ENCODE measurements at places on chromosomes 2 and 18. TPM values are rescaled to one million over a fixed set of nuclear protein-coding genes. Genes with fewer than 3 reads are reported as not detected.

Gene CDK5R2
- not detected for total RNA-seq

GRCh38 chr2:147232225-147232669 is 612.6 kb upstream of the ACVR2A start:
- DNase-seq, result no peak

GRCh38 chr2:24339856-24340262 is 20.5 kb downstream of the ITSN2 start:
- no peak for DNase-seq

Gene ADAM23
- total RNA-seq, result 0.66 TPM

Gene RGPD4
- not detected for total RNA-seq

- no peak for DNase-seq
These were observed 213.7 kb downstream of the AGAP1 start for GRCh38 chr2:235707411-235708096.

DNA sequence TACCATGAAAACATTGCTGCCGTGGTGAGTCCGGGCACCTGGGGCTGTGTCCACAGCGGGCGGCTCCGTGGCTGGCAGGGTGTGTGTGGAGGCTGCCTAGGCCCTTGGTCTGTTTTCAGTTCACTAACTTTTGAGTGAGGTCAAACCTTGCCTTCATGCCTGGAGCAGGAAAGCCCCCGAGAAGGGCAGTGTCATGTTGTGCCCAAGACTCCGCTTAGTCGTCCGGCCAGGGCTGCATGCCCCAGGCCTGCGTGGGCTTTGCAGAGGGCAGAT is 24.1 kb downstream of the MAL start:
- DNase-seq, result no peak

- DNase-seq, result no peak
These were observed 234.9 kb upstream of the CYRIA start for GRCh38 chr2:16900405-16901025.

DNA sequence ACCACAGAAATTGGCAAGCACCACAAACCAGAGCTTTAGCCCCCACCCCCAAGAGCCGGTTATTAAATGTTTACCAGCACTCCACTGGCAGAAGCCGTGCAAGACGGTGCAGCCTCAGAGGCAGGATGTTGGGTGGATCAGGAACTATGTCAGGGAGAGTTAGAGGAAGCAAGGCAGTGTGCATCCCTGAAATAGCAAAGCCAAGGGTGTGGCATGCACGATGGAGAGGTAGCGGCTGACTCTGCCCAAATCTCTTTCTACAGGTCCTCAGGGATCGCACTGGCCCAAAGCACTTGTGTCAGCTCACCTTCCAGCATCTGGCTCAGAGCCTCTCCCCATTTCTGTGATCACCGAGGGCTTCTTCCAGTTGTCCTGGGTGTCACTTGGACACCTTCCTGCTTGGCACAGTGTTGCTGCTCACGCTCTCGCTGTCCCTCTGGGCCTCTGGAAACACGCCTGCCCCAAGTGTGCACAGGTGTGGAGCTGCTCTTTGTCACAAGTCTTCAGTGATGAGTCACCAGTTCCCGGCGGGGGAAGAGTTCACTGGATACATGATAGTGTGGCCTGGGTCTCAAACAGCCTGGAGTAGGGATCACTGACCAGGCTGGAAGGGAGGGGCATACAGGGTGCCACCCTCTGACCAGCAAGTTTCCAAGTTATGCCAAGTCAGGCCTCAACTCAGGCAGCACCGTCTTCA is 17.3 kb upstream of the B3GNT7 start:
- DNase-seq, result no peak

DNA sequence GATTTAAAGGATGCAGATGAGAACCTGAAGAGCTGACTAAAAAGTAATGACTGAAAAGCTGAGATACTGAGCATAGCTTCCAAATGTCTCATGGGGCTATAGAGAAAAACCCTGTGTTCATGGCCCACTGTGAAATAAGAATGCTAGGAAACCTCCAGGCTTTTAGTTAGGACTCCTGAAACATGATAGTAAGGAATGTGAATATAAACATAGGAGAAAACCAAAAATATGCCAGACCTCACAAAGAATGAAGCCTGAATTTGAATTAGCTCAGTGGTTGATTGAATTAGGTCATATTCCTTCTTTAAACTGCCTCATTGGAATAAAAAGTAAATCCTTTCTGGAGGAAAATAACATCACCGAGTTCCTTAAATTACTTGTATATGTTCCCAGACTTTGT is 194.5 kb upstream of the NXPH2 start:
- no peak for DNase-seq

Gene RAB6C
- total RNA-seq, result 1.6 TPM

Gene SERPINB4
- total RNA-seq, result 0.66 TPM

DNA sequence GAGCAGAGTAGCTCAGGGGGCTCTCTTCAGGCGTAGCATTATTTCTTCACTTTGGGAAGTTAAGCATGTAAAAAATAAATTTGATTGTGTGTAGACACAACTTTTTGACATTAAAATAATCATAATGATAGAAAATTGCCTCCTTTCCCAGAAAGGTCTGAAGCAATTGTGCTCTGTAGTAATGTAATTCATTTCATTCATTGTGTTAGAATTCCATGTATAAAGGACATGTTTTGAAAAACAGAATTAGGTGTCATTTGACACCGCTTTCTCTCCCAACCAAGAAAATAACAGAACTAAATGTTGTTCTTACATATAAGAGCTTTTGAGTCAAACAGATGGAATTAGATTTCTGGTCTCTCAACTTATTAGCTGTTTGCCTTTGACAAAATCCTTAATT is 1064.2 kb upstream of the FAM98A start:
- no peak for DNase-seq

DNA sequence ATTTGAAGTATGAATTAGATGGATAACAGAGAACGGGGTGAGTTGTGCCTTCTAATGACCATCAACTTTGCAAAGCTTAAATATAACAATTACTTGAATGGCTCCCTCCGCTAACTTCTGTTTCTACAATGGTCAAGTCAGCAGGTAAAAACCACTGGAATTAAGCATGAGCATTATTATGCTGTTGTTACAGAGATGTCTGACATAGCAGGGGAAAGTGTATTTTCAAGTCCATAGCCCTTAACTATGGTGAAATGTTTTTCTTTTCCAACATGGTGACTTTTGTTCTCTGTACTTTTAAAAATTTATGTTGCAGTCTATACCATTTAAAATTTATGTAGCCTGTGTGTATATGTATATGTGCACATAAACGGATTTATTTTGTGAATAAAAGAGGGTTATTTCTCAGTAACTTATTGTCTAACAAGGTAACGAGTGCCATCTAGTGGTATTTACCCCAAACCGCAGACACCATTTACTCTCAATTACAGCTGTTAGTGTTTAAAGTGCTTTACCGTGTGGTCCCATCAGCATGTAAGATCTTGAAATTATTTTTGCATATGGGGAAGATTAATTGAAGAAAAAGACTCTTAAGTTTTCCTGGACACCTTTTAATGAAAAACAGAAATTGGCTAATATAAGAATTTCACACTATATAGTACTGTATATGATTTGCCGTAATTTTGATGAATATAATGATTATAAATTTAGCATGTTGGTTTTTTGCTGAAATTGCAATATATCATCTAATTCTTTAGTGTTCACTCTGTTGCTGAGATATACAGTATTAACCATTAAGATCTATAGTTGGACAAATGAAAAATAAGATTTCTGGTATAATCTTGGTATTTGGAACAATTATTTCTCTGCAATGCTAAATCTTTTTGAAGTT is 78.2 kb downstream of the UBE2E3 start:
- DNase-seq, result no peak

- DNase-seq, result no peak
These were observed 295.9 kb downstream of the ERBB4 start for GRCh38 chr2:212242724-212243123.

Gene SPEG
- total RNA-seq, result 36.6 TPM

Gene MYCN
- 0.59 TPM for total RNA-seq

DNA sequence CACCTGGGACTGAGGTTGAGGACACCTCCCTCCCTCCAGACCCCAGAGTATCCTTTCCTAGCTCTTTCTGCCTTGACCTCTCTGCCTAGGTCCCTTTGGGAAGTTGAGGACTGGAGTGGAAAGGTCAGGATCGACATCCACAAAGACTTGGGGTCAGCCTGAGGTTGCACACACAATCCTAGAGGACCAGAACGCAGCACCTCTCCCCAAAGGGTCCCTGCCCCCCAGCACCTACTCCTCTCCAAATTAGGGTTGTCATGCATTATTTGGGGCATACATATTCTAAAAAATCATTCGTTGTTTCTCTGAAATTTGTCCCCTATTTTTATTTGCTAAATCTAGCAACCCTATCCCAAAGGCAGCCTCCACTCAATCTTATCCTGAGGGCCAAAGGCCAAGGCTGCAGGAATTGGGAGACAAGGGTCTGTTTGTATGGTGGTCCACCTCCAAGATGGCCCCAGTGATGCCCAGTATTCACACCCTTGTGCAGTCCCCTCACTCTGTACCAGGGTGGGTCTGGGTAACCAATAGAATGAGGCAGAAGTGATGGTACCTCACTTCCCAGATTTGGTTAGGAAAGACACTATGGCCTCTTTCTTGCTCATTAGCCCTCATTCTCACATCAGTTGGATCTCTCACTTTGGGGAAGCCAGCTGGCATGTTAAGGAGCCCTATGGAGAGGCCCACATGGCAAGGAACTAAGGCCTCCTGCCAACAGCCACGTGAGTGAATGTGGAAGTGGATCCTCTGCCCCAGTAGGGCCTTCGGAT is 3.5 kb upstream of the CHRNG start:
- no peak for DNase-seq

DNA sequence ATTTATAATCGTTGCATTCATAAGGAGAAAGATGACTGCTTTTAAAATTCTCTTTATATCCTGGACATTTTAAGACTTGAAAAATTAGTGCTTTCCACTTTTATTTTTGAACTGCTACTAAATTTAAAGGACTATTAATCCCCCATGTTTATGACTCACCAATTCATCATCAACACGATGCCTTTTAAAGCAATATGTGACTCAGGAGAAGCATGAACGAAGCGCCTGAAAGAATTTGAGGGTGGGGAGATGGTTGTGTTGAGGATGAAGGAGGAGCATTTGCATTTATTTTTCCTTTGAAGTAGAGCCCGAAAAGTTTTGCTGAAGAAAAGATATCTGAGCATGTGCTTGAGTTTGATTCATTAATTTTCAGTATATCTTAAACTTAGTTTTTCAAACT is 192.2 kb upstream of the LRRTM1 start:
- DNase-seq, result no peak

Gene NAB1
- 76.2 TPM for total RNA-seq

DNA sequence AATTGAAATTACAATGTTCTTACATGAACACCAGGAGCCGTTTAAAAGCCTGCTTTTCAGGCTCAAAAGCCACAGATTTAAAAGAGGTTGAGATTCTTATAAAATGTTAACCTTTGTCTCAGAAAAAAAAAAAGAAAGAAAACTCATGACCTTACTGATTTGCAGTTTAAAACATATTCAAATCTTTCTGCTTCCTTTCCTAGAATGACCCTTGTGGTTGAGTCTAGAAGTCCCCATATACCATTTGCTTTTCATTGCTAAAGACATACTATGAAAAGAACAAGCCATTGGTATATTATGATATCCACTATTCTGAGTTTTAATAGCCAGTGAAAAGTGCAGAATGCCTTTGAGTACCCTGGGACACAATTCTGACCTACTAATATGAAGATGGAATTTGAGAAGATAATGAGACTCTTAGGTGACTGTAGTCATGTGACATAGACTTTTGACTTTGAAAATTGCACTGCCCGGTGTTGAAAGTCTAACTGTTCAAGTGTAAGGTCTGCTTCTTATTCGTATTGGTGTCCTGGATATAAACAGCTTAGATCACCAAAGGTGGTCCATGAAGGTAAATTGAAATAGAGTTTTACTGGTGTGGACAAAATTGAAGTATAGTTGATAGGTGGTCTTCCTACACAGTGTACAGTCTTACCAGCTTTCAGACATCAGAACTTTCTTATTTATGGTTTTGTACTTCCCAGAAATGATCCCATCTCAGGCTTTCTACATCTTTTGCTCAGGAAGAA is 117.0 kb downstream of the DOCK10 start:
- no peak for DNase-seq

DNA sequence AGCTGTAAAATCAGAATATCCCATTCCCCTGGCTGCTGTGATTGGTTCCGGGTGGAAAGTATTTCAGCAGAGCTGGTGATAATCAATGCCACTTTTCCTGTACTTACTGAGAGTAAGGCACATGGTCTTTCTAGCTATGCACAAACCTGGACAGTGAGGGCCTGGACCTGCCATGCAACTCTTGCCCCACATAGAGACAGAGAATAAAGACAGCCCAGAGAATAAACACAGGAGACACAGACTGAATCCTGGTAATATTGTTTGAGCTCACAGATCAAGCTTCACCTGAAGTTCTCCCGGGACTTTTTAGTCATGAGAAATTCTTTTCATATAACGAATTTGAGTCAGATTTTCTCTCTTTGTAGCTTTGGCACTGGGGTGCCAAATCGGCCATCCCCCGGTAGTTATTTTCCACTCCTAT is 81.9 kb downstream of the ACAA2 start:
- DNase-seq, result no peak

GRCh38 chr2:20675701-20676352 is 8.9 kb downstream of the GDF7 start:
- DNase-seq, result no peak

DNA sequence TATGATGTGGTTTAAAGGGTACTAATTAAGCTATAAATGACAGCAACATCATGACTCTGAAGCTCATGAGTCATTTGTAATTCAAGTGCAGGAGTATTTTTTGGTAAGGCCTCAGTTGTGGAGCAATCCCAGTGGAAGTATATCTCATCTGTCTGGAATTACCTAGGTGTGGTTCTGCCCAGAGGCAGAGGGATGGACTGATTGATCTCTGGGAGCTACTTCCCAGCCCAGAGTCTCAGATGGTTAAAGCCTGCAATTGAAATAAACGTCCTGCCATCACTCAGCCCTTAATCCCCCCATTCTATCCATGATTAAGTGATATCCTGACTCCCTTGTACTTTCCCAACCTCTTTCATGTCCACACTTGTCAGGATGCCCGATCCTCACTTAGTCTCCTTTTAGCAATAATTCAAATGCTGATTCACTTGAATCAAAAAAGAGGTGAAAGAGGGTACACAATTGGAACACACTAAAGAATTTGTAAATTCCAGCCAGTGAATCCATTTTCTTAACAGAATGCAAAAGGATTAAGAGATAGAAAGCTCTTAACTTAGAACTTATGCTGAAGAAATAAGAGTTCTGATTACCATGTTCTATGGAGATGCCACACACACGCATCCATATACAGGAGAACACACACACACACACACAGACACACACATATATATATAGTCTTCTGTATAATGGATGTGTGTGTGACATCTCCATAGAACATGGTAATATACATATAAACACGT is 664.4 kb downstream of the NYAP2 start:
- DNase-seq, result no peak

- DNase-seq, result no peak
These were observed 37.9 kb upstream of the GPC1 start for GRCh38 chr2:240397542-240397916.

Gene TDRD15
- total RNA-seq, result not detected

Measured in breast epithelium (tissue), 4 donors.